Hypothalamus (tissue), 51 donors: ENCODE measurements at places on chromosomes 6 and 20.

DNA sequence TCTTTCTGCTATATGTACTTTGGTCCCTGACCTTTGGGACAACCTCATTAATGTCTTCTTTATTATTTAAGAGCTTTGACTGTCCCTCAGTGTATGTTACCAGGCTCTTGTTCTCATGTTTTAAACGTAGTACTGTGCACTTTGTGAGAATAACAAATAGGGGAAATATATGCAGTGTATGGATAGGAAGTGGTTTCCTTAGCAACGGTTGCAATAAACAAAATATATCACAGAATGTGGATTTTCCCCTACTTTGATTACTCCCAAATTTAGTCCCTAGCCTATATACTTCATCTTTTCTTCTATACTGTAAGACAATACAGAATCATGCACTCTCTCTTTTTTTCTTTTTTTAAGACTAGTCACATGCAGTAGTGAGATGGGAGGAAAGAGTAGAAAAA lies 123.8 kb upstream of the AKIRIN2 start:
- DNase-seq: no peak

DNA sequence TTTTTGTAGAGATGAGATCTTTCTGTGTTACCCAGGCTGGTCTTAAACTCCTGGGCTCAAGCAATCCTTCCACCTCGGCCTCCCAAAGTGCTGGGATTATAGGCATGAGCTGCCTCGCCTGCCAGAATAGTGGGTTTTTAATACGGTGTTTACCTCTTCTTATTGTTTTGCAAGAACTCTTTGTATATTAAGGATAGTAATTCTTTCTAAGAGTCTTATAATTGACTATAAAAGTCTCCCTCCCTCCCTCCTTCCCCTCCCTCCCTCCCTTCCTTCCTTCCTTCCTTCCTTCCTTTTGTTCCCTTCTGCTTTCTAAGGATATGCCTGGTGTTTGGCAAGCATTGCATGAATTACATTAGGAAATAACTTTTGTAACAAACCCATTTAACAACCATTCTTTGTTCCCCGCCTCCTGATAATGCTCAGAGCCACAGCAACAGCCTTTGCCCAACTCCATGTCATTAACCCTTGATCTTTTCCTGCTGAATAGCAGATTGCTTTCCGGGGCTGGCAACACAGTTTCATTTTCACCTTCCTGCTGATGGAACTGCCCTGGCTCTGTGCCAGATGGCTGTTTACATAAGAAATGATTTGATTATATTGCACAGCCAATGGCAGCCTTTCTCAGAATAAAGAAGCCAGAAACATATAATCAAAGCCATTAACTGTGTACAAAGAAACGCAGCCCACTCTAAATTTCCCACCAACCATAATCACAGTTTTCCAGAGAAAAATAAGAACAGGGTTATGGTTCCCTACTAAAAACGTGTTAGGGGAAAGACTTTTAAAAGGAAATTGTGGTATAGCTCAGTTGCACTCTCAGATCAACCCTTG lies 143.7 kb upstream of the PTPN1 start:
- DNase-seq: no peak

- no peak for DNase-seq
Measured at GRCh38 chr6:146847426-146847825, 248.7 kb downstream of the ADGB start.

DNA sequence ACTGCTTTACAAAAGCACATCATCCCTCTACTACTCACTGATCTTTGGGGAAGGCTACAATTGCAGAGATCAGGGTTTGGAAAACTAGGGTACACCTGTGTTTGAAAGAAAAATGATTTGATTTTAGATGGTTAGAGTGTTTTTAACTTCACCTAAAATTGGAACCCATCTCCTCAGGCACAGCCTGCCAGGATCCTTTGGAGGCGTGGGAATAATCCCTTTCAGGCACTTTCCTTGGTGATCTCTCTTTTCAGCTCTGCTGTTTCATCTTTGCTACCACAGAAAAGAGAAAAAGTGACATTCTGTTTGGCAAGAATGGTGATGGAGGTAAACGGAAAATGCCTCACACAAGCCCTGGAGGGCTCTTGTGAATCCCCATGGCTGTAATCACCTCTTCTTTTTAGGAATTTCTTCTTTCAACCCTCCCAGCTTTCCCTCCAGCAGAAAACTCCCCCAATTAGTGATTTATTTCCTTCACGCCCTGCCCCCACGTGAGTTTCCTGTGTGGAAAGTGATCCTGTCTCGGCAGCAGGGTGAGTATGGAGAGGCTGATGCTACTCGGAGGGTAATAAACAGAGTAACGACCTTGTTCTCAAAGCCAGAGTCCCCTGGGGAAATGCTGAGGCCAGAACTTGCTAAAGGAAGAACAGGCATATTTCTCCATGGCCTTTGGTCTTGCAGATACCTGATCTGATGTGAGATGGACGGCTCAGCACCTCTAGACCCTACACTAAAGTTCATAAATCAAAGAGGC lies 9.2 kb downstream of the KCNG1 start:
- no peak for DNase-seq

DNA sequence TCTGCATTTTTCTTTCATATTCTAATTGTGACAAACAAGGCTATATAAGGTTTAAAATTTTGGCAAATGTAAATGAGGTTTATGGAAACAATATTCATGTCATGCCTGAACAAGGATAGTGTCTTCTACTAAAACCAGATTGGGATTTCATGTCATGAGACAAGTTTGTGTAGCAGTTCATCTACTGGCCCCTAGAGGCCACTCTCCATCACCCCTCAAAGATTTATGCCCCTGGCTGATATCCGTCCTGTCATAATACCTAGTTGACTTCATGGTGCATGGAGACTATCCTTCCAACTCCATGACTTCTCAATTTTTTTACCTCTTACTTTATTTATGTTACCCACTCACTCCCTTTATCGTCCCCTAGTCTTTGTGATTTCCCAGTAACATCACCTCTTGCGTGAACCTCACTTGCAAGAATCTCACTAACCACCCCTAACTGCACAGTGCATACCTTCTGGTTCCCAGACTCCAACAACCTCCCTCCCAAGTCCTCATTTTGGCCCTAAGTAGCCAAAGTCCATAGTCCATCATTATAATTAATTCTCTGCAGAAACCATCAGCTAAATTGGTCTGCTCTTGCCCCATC lies 179.8 kb downstream of the TASP1 start:
- no peak for DNase-seq

DNA sequence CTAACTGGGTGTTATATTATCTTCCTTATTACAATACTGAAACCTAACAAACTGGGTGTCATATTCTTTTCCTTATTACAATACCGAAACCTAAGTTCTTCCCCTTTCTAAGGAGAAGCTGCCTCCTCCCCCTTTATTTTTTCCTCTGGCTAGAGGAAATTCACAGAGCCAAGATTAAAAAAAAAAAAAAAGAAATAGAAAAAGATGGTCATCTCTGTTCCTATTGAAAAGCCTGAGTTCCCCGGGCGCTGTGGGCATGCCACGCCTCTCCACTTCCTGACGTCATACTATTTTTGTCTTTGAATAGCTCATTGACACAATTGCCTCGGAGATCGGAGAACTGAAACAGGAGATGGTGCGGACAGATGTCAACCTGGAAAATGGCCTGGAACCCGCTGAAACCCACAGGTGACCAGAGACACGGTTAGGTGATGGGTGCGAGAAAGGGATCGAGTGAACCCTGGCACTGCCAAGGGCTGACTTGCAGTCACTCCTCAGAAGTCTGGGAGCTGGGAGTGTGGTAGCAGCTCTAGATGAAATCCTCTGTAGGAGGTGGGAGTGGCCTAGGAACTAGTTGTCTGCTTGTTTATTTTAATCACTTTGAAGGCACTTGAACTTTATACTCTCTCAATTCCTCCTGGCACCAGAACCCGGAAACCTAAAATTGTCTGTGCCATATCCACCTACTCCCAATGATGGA lies 82.2 kb upstream of the NAA20 start:
- DNase-seq: peak; percentile 28

DNA sequence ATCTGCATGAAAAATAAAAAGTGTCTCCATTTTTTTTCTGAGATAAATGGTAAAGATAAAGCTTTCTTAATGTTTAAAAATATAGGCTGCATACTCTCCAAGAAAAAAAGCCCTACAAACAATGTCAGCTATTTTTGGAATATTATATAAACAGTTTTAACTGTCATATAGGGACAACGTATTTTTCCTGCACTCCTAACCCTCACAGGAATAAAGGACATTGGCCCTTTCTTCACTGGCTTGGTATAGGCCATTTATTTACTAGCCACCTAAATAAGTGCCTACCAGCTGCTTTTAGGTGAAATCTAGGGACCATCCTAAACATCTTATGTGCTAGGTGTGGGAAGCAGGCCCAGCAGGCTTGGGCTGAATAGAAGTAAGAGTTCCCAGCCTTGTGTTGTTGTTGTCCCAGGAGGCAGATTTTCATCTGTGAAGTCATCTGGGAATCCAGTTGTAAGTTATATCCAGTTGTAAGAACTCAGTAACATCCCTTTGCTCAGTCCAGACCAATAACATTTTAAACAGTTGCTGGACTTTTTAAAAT lies 21.3 kb downstream of the FOXO3 start:
- DNase-seq: no peak

DNA sequence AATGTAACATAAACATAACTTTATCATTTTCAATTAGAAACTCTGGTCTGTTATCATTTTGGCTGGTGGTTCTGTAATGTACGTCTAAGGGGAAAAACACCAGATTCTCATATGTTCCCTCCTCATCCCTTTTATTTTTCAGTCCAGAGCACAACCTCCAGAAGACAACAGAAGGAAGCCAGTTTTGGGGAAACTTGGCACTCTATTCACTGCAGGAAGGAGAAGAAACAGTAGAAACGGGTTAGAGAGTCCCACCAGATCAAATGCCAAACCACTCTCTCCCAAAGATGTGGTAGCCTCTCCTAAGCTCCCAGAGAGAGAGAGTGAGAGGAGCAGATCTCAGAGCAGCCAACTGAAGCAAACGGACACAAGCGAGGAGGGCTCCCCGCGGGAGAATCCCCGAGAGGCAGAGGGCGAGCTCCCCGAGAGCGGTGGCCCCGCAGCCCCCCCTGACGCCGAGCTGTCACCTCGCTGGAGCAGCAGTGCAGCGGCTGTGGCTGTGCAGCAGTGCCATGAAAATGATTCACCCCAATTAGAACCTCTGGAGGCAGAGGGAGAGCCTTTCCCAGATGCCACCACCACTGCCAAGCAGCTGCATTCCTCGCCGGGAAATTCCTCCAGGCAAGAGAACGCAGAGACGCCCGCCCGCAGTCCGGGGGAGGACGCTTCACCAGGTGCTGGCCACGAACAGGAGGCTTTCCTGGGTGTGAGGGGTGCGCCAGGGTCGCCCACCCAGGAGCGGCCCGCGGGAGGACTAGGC lies 117.8 kb downstream of the RTN4IP1 start:
- DNase-seq: no peak

DNA sequence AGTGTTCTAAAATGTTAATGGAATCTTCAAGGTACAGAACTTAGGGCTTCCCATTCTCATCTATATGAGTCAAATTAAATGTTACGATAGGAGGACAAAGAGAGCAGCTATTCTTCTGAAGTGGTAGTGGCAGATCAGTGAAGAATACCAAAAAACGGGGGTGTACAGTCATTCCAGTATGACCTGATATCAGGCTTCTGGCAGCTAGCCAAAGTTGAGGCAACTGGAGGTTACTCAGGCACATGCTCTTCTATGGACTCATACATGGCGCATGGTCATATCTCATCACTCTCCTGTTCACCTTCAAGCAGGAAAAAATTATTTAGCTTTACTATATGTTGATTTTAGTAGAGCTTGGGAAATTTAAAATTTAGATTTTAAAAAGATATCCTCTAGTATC lies 1608.8 kb downstream of the GRIK2 start:
- DNase-seq: no peak

- DNase-seq: no peak
Measured at GRCh38 chr6:43900916-43901732, 131.1 kb downstream of the VEGFA start.

- DNase-seq: no peak
Measured at GRCh38 chr20:53652090-53652858, 58.6 kb upstream of the ZNF217 start.

GRCh38 chr6:148824291-148824690 lies 77.5 kb downstream of the UST start:
- no peak for DNase-seq

- no peak for DNase-seq
Measured at GRCh38 chr20:62685781-62686555, 22.7 kb upstream of the NTSR1 start.

DNA sequence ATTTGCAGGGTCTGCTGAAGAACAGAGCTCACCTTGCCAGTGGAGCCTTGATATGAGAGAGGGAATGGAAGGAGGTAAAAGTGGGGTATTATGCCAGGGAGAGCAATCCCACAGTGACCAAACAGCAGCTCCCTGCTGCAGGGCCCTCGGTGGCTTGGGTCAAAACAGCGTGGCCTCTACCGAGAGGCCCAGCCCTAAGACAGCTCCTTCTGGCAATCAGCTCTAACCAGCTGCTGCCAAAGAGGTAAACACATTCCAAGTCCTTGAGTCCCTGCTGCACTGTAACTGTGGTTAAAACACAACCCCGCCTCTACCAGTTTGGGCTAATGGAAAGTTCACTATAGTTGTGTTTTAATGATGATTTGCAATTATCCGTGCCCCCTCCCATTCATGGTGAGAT lies 1.4 kb upstream of the DAAM2 start:
- no peak for DNase-seq

DNA sequence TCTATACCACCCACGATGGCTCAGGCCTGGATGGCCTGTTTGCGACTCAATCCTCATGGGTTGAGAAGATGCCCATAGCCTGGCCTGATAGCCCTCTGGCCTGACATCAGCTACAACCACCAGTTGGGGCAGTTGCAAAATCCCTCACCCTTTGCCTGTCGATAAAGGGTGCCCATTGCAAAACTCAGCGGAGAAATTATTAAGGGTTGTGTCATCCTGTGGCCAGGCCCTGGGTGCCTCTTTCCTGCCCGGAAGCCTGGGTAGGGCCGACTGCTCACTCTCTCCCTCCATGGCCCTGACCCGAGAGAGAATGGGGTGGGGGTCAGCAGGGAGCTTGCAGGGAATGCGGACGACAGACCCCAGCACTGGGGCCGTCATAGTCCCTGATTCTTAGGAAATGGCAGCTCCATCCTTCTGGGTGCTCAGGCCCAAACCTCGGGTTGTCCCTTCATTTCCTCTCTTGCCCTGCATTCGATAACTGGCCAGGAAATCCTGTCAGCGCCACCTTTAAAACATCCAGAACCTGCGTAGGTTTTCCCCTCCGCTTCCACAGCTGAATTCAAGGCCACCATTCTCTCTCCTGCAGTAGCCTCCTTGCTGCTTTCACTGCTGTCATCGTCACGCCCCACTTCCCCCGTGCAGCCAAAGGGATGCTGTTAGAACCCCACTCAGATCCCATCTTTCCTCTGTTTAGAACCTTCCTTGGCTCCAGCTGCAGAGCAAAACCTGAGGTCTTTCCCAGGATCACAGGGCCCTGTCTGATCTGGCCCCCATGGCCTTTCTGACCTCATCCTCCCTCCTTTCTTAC lies 31.1 kb downstream of the CEBPB start:
- DNase-seq: no peak

DNA sequence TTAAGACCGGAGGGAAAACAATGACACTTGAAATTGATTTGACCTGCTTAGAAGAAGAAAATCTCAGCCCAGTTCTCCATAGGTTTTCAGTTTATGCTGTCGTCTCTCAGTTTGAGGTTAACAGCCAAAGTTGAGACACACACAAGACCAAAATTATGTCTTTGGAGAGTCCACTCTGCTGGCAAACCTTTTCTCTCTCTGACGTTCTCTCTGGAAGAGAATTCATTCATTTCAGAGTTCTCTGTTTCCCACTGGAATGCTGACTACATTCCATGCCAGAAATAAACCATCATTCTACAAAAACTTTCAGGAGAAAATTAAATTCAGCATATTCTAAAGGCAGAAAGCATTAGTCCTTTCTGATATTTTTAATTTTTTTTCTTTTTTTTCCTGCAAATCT lies 155.2 kb downstream of the TFAP2A start:
- no peak for DNase-seq

GRCh38 chr20:63903796-63904561 lies 9.1 kb downstream of the DNAJC5 start:
- DNase-seq: no peak
